ENCODE measurements at places on chromosomes 12 and 14.
A peak's percentile ranks its signal among the peaks of the same experiment; 100 is the strongest.

- no peak for DNase-seq
Observed at GRCh38 chr12:67735868-67736267, 87.3 kb downstream of the DYRK2 start.

DNA sequence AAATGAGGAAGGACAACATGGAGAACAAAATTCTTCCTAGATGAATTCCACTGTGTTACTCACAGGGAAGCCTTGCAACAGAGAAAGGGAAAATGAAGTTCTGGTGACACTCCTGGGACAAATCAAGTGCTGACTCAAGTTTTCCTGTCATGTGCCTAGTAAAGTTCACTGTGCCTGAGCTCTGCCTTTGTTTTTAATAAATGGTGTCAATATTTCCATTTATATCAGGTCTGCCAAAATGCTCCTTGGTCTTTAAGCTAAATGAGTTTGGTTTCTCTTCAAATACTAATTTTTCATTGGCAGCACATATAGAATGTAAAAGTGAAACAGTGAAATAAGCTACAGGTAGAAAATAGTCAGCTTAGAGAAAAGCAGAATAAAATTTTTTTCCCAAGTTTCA lies 33.0 kb downstream of the HIGD1C start:
- DNase-seq: no peak

- DNase-seq: no peak
Observed at GRCh38 chr12:15116086-15116485, 105.1 kb downstream of the RERG start.

- no peak for DNase-seq
Observed at GRCh38 chr12:31230004-31230403, 95.9 kb downstream of the SINHCAF start.

GRCh38 chr12:13851828-13852227 lies 129.6 kb downstream of the GRIN2B start:
- no peak for DNase-seq

GRCh38 chr14:67729072-67729885 lies 27.6 kb downstream of the RDH12 start:
- no peak for DNase-seq

GRCh38 chr14:58749066-58749669 lies 111.4 kb downstream of the DACT1 start:
- peak; percentile 2 for DNase-seq

Data from NAMALWA (cell line).